Dorsolateral prefrontal cortex (tissue), 122 donors: ENCODE measurements at places on chromosomes 3 and 15.

- no peak for DNase-seq
These were observed 67.4 kb upstream of the IQSEC1 start for GRCh38 chr3:13140596-13140995.

- DNase-seq, result no peak
These were observed 204.9 kb upstream of the PPP2R3A start for GRCh38 chr3:135760581-135760980.

DNA sequence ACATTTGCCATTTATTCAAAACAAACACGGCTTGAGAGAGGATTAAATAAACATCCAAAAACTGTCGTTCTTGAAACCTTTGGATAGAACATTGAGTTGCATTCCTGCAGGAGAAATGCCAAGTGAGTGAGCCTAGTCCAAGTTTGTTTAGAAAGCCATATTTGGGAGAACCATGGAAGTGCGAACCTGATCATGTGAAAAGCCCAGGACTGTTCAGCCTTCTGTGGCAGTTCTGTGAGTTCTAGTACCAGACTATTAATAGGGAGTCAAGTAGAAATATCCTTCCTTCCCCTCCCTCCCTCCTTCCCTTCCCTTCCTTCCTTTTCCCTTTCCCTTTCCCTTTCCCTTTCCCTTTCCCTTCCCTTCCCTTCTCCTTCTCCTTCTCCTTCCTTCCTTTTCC lies 470.4 kb downstream of the LPP start:
- DNase-seq, result no peak

DNA sequence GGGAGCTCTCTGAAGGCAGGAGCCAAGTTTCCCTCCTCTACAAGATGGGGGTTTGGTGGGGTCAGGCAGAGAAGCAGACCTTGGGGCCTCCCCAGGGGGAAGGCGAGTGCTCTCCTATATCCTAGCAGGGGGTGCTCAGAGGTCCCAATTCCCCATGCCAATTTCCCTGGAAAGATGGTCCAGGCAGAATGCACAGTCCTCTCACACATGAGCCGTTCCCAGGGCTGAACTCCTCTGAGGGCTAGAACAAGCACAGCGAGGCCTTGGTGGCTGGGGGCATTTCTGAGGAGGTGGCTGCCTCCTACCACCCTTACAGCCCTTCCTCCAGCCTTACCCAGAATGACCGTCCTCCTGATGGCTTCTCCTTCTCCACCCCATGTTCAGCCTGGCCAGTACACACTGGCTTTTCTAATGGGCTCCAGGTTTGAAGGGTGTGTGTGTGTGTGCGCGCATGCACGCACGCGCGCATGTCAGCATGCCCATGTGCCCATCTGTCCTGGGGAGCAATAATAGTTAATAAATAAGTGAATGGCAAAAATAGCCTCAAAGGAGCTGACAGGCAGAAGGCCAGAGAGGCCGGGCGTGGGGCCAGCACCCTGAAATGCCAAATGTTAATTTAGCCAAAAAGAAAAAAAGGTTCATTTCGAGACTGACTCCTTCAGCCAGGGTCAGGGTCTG lies 24.4 kb downstream of the ADCY5 start:
- no peak for DNase-seq

DNA sequence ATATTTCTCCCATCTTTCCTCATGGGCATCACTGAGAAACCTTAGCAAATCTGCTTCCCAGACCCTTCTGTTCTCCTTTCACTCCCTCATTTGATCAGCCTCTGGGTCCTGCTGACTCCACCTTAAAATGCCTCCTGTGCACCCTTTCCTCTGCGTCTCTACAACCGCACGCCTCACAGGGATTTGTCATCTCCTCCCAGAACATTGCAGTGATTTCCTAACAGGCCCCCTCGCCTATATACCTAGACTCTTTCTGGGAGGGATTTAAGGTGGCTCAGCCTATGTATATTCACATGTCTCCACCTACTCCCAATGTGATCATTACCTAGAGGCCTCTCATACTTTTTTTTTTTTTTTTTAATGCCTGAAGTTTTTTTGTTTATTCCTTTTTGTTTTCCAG lies 69.2 kb downstream of the LIPC start:
- DNase-seq, result no peak
